ENCODE measurements at places on chromosomes 5 and 9.
A peak's percentile ranks its signal among the peaks of the same experiment; 100 is the strongest.

GRCh38 chr9:106622164-106622487 lies 240.8 kb upstream of the ZNF462 start:
- no peak for DNase-seq

DNA sequence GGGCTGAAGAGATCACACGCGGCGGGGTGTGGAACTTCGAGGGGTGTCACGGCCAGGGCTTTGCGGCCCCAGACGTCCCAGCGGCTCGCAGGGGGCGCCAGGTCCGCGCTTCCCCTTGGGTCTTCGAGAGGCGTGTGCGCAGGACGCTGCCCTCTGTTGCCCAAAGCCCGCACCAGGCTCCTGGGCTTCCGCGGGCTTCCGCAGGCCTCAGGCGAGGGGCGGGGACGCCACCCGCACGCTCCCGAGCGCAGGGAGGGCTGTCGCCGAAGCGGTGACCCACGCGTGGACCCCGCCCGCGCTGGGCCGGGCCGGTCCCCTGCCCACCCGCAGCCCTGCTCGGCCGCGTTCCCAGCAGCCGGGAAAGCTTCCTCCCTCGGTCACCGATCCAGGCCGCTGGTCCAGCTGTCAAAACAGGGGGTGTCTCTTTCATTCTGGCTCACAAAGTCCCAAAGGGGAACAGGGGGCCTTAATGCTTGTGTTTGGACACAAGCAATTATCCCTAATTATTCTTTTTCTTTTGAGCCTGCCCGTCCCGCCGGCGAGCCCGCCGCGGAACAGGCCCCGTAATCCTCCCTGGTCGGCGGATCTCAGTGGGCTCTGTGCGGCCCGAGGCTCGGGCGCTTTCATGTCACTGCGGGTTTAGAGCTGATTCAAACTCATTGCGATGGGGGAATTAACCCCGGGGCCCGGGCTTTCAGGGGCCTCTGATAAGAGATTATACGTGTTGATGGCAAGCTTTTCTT lies 60.6 kb downstream of the TMEM174 start:
- DNase-seq, result peak; percentile 14

DNA sequence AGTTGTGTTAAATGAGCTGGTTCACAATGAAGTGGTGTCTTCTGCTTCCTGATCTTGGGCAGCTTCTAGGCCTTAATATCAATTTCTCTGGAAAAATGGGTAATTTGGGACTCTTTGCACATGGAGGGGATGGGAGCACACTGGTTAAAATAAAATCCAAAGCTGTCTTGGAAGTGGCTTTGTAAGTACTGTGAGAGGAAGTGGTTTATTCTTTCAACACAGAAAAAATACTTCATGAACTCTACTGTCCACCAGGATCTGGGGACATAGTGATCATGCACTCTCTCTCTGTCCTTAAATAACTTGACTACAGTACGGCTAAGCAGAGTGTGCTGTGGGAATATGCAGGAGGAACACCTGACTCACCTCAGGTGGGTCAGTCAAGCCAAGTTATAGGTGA lies 2.4 kb downstream of the PCYOX1L start:
- DNase-seq, result no peak

DNA sequence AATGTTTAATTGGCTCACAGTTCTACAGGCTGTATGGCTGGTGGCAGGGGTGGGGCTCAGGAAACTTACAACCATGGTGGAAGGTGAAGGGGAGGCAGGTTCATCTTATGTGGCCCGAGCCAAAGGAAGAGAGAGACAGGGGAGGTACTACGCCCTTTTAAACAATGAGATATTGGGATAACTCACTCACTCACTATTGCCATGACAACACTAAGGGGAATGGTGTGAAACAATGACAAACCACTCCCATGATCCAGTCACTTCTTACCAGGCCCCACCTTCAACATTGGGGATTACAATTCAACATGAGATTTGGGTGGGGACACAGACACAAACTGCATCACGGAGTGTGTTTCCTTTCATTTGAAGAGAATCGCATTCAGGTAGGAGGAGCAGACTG lies 220.9 kb downstream of the GADD45G start:
- no peak for DNase-seq

DNA sequence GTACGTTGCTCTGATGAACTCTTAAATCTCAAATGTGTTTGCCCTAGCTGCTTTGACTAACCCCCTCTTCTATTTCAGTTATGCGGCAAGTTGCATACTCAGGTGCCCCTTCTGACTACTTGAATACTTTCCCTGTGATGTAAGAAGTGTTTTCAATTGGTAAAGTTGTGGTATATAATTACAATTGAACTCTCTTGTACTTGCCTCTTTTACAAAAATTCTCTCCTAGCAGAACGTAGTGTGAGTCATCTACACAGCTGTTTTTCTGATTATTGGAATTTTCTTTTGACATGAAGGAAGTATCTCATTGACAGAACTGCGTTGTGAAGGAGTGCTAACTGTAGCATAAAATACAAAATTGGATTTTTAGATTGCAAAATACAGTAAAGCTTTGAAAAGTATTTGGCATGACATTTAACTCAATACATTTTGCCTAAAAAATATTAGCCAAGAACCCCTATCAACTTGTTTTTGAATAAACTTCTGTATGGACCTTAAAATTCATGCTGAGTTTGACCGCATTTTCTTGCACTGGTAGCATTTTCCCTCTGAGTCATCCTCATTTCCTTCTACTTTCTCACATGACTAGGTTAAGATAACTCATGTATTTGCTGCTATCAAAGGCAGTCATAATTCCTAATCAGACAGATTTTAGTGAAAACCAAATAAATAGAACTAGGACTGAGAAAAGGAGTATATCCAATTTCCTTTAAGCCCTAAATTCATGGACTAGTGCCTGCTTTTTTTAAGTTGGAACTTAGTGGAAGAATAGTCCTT lies 6.3 kb downstream of the CRHBP start:
- DNase-seq, result no peak

DNA sequence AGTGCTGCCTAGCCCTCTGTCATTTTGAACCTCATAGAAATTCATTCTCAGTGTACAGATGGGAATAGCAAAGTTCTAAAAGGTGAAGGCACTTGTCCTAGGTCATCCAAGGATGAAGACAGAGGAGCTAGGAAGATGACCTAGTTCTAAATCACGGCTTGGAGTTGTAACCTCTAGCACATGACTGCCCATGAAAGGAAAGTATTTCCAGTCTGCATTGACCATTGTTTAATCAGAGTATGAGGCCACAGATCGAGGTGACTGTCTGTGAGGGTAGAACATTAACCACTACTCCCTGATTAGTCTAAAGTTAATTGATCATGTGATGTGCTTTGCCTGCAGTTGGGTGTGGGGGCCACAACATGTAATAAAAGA lies 674 bp upstream of the TNFSF15 start:
- no peak for DNase-seq

- DNase-seq, result no peak
These were observed 127.6 kb downstream of the EDIL3 start for GRCh38 chr5:84257061-84257460.
